ENCODE measurements at places on chromosomes 2 and 18. TPM values are rescaled to one million over a fixed set of nuclear protein-coding genes. Genes with fewer than 3 reads are reported as not detected.

KIAA2012 gene
- total RNA-seq = not detected

UGT1A3 gene
- not detected for total RNA-seq

AFF3 gene
- 3.1 TPM for total RNA-seq

ACMSD gene
- total RNA-seq = not detected

PGAP1 gene
- 19.2 TPM for total RNA-seq

HOXD3 gene
- total RNA-seq = not detected

AGPS gene
- 58.9 TPM for total RNA-seq

- H3K4me3 ChIP-seq = no peak overlapping the region
- no peak overlapping the region for H3K27ac ChIP-seq
- DNase-seq = no peak
- no peaks in the 10 kb centered on the region for H3K4me1 ChIP-seq
- no peaks in the 10 kb centered on the region for H3K27me3 ChIP-seq
- no peaks in the 10 kb centered on the region for H3K36me3 ChIP-seq
Measured at GRCh38 chr2:104052356-104052755, 801.6 kb upstream of the POU3F3 start.

- H3K4me1 ChIP-seq = no peaks in the 10 kb centered on the region
- no peak overlapping the region for H3K27ac ChIP-seq
- no peaks in the 10 kb centered on the region for H3K36me3 ChIP-seq
- no peak overlapping the region for H3K4me3 ChIP-seq
- peaks cover 10% of the 10 kb centered on the region for H3K27me3 ChIP-seq
Measured at GRCh38 chr2:175807031-175807873, 194.8 kb downstream of the LNPK start.

GRCh38 chr18:31549416-31549815 is 42.3 kb upstream of the TTR start:
- H3K27ac ChIP-seq = no peak overlapping the region
- H3K4me1 ChIP-seq = no peaks in the 10 kb centered on the region
- H3K36me3 ChIP-seq = no peaks in the 10 kb centered on the region
- no peaks in the 10 kb centered on the region for H3K27me3 ChIP-seq
- no peak for DNase-seq
- H3K4me3 ChIP-seq = no peak overlapping the region

GRCh38 chr2:23660237-23660636 is 266.7 kb downstream of the ATAD2B start:
- peaks cover 11% of the 10 kb centered on the region for H3K27me3 ChIP-seq
- no peaks in the 10 kb centered on the region for H3K36me3 ChIP-seq
- H3K4me1 ChIP-seq = peaks cover 7% of the 10 kb centered on the region
- H3K27ac ChIP-seq = no peak overlapping the region
- H3K4me3 ChIP-seq = no peak overlapping the region

- no peak overlapping the region for H3K27ac ChIP-seq
- peaks cover 10% of the 10 kb centered on the region for H3K27me3 ChIP-seq
- H3K4me3 ChIP-seq = peak overlapping the region; percentile 50
- peak; percentile 60 for DNase-seq
- H3K36me3 ChIP-seq = no peaks in the 10 kb centered on the region
- H3K4me1 ChIP-seq = peaks cover 22% of the 10 kb centered on the region
Measured at GRCh38 chr2:131034122-131035051, 58.9 kb downstream of the FAM168B start.

DNA sequence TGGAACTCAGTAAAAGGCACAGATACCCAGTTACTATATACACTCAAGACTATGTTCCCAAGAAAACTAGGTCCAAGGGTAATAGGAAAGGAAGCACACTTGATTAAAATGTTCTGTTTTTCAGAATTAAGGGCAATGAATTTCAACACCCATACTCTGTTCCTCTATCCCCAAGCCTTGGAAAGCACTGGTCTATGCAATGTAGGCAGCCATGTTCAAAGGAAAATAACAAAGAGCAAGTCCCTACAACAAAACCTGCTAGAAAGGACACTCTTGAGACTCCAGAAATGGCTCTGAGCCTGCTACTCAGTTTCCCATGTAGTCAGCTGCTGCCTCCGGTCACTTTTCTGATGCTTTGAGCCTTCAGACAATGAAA is 6.8 kb downstream of the CYB5A start:
- H3K36me3 ChIP-seq = peaks cover 17% of the 10 kb centered on the region
- no peak for DNase-seq
- H3K4me3 ChIP-seq = no peak overlapping the region
- peaks cover 30% of the 10 kb centered on the region for H3K4me1 ChIP-seq
- no peak overlapping the region for H3K27ac ChIP-seq

DNA sequence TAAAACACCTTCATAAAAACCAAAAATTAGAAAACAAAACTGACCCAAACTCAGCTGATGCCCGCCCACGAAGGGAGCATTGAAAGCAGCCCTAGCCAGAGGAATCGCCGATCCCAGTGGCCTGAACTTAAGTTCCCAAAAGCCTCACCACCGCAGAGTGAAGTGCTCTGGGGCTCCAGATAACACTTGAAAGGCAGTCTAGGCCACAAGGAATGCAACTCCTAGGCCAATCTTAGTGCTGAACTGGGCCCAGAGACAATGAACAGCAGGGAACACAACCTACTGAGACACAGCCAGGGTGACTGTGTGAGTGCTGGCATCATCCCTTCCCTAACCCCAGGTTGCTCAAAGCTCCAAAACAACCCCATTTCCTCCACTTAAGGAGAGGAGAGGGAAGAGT is 59.6 kb upstream of the CHN1 start:
- H3K27me3 ChIP-seq = no peaks in the 10 kb centered on the region
- H3K36me3 ChIP-seq = peaks cover 16% of the 10 kb centered on the region
- no peak for DNase-seq
- no peak overlapping the region for H3K4me3 ChIP-seq

DNA sequence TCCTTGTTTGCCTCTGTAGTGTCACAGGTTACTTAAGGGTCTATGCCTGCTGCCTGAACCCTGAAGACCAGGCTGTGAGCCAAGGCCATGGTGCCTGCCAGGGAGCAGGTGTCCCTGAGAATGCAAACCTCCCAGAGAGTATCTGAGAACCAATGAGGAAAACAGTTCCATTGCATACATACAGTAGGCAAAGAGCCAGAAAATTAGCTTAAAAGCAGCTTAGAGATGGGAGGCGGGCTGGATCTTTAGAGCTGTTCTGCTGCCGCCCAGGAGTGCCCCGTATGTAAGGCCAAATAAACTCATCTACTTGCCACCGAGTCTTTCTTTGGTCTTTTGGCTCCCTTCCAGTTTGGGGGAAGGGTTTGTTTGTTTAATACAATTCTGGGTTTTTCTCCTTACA is 327.9 kb downstream of the CLIP4 start:
- peaks cover 1% of the 10 kb centered on the region for H3K27me3 ChIP-seq
- no peaks in the 10 kb centered on the region for H3K36me3 ChIP-seq
- no peak for DNase-seq
- no peak overlapping the region for H3K4me3 ChIP-seq
- no peak overlapping the region for H3K27ac ChIP-seq

DNA sequence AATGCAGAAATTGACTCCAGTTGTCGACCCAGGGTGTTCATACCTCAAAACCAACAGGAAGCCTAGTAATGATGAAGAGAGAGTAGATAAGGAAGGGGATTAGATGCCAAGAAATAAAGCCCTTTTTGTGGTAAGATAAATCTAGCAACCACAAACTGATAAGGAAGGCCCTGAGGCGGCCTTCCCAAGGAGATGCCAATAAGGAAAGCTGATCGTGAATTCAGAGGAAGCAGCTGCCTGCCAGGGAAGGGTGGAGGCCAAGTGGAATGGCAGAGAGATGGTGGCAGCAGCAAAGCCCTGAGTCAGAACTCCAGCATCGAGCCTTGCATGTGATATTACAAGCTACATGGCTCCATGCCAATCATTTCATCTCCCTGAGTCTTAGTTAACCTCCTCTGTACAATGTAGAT is 126.3 kb downstream of the IRS1 start:
- H3K27ac ChIP-seq = no peak overlapping the region
- peaks cover 19% of the 10 kb centered on the region for H3K27me3 ChIP-seq
- DNase-seq = no peak
- H3K36me3 ChIP-seq = no peaks in the 10 kb centered on the region
- no peak overlapping the region for H3K4me3 ChIP-seq
- peaks cover 3% of the 10 kb centered on the region for H3K4me1 ChIP-seq

All from activated CD8-positive, alpha-beta T cell treated with anti-CD3 and anti-CD28 coated beads for 36 hours (primary cell).